ENCODE measurements at places on chromosomes 6 and 20.

DNA sequence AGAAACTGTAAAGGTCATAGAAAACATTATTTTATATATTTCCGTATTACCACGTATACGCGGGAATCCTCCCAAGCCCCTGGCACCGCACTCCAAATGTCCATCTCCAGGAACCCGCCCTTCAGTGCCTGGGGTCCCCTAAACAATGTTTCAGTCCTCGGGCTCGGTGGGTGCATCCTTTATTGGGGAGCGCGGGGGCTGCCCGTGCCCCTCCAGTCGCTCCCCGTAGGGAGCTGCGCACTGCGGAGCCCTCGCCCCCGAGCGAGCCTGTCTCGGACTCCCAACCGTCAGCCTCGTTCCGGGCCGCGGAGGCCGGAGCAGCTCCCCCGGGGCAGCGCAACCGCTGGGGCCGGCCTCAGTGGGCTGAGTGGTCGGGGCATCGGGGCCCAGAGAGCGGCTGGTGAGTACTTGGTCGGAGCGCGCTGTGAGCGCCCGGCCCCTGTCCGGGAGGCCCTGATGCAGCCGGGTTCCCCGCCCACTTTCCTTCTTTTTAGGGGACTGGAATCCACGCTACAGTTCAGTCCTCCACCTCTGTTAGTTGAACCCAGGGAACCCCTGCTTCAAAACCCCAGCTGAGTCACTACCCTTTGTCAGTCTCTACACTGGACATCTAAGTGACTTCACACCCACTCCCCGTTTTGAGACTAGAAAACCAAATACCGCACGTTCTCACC is at the start of gene DNAH8:
Gene DNAH8, plus strand, starts transcription at position 296 of the 674 bp plus-strand sequence. CDS start 7,499 bp downstream, outside the sequence.
- DNase-seq, result peak; percentile 47

- no peak for DNase-seq
These were observed 177.7 kb downstream of the SMOC2 start for GRCh38 chr6:168618546-168619315.

- DNase-seq, result no peak
These were observed 117.3 kb downstream of the CRYBG1 start for GRCh38 chr6:106477790-106478189.

DNA sequence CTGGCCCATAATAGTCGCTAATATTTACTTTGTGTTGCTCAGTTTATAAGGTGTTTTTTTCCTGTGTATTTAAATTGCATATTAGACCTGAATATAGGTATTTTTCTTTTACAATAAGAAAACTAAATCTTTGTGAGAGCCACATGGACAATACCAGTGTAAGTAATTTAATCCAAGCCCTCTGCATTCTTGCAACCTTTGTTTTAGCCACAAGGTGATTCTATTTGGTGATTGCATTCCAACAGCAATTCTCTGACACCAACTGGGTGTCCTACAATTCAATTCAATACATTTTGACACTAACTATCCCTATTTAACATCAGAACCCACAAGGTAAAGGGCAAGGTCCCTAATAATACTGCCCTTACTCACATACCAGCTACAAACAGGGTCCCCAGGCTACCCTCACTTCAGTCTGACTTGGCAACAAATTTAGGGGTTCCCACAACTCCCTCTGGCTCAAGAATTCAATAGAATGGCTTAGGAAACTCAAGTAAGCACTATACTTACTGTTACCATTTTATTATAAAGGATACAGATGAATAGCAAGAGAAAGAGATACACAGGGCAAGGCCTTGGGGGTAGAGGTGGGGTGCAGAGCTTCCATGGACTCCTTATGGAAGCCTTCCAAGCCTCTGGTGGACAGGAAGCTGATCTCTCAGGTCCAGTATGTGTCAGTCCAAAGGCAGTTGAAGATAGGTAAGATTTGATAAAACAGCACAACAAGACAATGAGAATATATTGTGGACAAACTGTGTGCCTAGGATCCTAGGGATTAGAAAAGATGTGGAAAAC is 169.3 kb downstream of the CD83 start:
- no peak for DNase-seq
